Upper lobe of left lung (tissue), 6 donors: ENCODE measurements at places on chromosomes 11 and 22.

DNA sequence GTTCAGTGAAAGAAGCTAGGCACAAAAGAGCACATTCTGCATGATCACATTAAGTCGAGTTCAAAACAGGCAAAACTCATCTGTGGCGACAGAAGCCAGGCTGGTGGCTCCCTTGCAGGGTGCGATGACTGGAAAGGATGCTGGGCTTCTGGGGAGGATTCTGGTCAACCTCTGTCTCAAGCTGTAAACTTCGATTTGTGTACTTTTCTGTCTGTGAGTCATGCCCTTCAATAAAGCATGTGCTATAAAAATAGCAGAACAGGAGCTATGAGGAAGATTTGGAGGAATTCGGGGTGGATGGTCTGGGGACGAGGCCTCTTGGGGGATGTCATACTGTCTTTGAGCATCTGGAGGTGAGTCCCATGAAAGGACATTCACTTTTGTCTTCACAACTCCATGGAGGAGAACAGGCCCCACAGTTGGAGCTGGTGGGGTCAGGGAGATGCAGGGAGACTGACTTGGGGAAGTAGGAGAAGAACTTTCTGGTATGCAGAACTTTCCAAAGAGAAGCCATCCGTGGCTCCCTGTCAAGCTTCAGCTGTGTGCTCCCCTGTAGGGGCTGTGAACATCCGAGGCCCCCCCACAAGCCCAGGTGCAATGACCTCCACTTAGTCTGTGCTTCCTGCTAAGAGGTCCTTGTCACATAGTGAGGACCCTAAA is 77.8 kb upstream of the LINC01488 start:
- H3K4me3 ChIP-seq, result no peak overlapping the region
- H3K36me3 ChIP-seq, result no peaks in the 10 kb centered on the region
- H3K27ac ChIP-seq, result no peak overlapping the region
- DNase-seq, result no peak
- H3K27me3 ChIP-seq, result no peaks in the 10 kb centered on the region
- no peaks in the 10 kb centered on the region for H3K4me1 ChIP-seq

GRCh38 chr11:36455658-36456111 is 54.4 kb downstream of the TRAF6 start:
- H3K4me3 ChIP-seq, result no peak overlapping the region
- H3K36me3 ChIP-seq, result no peaks in the 10 kb centered on the region
- H3K4me1 ChIP-seq, result peaks cover 15% of the 10 kb centered on the region
- peak overlapping the region; percentile 77 for H3K27ac ChIP-seq

GRCh38 chr22:36405221-36405661 is 17.5 kb upstream of the MYH9 start:
- H3K4me1 ChIP-seq, result peaks cover 42% of the 10 kb centered on the region
- DNase-seq, result no peak
- no peaks in the 10 kb centered on the region for H3K36me3 ChIP-seq
- no peak overlapping the region for H3K4me3 ChIP-seq
- peak overlapping the region; percentile 79 for H3K27ac ChIP-seq

DNA sequence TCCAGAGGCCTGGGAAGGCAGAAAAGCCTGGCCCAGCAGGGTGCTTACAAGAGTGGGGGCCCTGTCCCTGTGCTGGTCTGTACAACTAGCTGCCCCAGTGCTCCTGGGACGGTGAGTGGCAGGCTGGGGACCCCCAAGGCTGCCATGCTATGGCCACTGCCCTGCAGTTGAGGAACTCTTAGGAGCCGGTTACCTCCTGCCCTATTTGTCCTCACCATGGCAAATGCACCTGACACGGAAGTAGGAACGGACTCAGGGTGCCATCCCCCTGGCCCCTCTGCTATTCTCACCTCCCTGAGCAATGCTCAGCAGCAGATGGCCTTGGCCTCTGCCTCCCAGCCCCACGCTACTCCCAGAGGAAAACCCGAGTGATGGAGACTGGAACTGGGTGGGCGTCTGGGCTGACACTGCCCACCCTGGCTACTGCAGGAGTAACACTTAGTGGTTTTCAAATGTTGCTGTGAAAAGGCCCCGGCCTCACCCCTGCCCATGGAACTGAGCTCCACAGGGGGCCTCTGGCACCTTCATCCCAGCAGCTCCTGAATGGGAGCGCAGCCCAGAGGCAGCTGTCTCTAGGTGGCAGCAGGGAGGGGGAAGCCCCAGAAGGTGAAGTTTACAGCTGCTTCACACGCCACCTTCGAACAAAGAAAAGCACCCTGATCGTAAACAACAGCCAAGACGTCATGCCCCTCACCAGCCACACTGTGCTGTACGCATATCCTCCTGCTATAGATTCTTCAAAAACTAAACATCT is 105.3 kb downstream of the CTTN start:
- H3K4me1 ChIP-seq, result no peaks in the 10 kb centered on the region
- H3K4me3 ChIP-seq, result no peak overlapping the region
- no peaks in the 10 kb centered on the region for H3K27me3 ChIP-seq

GRCh38 chr11:103845331-103845730 is 191.1 kb upstream of the DDI1 start:
- no peak for DNase-seq
- no peaks in the 10 kb centered on the region for H3K36me3 ChIP-seq
- no peaks in the 10 kb centered on the region for H3K4me1 ChIP-seq
- no peak overlapping the region for H3K27ac ChIP-seq

DNA sequence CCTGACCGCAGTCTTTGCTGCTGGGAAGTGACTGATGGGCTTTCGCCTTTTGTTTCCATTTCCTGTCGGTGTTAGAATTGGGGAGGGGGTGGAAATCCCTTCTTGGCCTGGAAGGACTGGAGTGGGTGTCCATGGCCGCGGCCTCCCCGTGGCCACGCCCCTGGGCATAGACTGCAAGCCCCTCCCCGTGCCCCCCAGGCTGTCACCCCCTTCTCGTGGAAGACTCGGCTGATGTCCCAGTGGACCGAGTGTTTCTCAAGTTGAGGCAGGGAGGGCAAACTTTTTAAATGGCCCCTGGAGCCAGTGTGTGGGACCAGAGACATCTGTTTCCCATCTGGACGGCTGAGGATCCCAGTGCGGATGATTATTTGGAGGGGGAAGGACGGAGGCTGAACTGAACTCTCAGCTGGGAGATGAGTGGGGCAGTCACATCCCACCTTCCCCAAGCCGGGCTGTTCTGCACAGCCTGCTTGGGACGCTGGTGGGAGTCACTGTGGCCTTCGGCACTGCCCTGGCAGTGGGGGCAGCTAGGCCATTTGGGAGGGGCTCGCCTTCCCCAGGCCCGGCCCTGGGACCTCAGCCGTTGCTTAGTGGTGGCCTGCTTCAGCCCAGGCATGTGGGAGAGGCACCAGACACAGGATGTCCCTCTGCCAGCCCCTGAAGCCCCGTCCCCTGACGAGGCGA is 1.6 kb downstream of the CD81 start:
- H3K4me1 ChIP-seq, result peaks cover 65% of the 10 kb centered on the region
- H3K27ac ChIP-seq, result peak overlapping the region; percentile 98
- H3K36me3 ChIP-seq, result peaks cover 3% of the 10 kb centered on the region
- H3K27me3 ChIP-seq, result no peaks in the 10 kb centered on the region

- DNase-seq, result no peak
- no peaks in the 10 kb centered on the region for H3K36me3 ChIP-seq
- H3K27me3 ChIP-seq, result no peaks in the 10 kb centered on the region
- no peak within 1 kb of the TSS for H3K4me3 ChIP-seq
Observed at GRCh38 chr11:62242021-62242420, at the start of gene SCGB1D2. SCGB1D2 (plus strand) TSS chr11:62242239; CDS start chr11:62242308, 69 bp downstream.

GRCh38 chr11:64788321-64789215 is 10.2 kb upstream of the SF1 start:
- H3K36me3 ChIP-seq, result peaks cover 17% of the 10 kb centered on the region
- no peaks in the 10 kb centered on the region for H3K4me1 ChIP-seq
- no peak overlapping the region for H3K4me3 ChIP-seq
- no peak for DNase-seq
- no peaks in the 10 kb centered on the region for H3K27me3 ChIP-seq
- H3K27ac ChIP-seq, result no peak overlapping the region

DNA sequence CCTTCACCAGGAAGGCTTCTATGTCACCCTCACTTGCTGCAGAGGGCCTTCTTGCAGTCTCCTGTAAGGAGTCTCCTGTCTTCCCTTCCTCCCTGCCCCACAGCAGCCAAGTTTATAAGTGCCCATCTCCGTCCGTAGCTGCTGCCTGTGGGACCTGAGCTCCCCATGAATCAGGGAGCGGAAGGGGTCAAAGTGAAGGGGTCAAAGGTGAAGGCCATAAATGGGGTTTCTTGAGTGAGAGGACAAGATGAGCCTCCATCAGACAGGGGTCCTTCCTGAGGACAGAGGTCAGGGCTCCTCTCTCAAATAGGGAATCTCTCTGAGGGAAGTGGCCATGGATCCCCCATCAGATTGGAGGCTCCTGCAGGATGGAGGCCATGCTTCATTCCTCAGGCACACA is 44.4 kb downstream of the ARRB1 start:
- peaks cover 57% of the 10 kb centered on the region for H3K4me1 ChIP-seq
- no peaks in the 10 kb centered on the region for H3K27me3 ChIP-seq
- no peak for DNase-seq
- peak overlapping the region; percentile 88 for H3K27ac ChIP-seq
- H3K36me3 ChIP-seq, result peaks cover 29% of the 10 kb centered on the region

DNA sequence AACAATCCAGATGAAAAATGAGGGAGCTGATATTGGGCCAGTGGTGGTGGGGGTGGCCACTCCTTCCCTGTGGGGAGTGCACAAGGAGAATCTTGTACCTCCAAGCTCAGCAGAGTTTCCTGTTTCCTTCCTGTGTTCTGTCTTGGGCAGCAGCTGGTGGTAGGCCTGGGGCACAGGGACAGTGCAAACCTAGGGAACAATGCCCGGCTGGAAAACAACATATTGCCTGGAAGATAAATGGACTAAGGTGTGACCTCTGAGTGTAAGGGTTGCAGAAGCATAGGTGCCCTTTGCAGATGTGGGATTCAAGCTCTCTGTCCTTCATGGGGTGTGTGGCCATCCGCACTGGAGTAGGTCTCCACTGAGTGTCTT is 5.8 kb upstream of the JAM3 start:
- peak overlapping the region; percentile 65 for H3K27ac ChIP-seq
- H3K4me1 ChIP-seq, result peaks cover 13% of the 10 kb centered on the region
- H3K27me3 ChIP-seq, result no peaks in the 10 kb centered on the region
- no peak overlapping the region for H3K4me3 ChIP-seq

- peaks cover 3% of the 10 kb centered on the region for H3K4me1 ChIP-seq
- H3K4me3 ChIP-seq, result no peak overlapping the region
- no peaks in the 10 kb centered on the region for H3K27me3 ChIP-seq
Observed at GRCh38 chr11:70899616-70900015, 352.8 kb downstream of the SHANK2 start.

GRCh38 chr11:64292460-64293254 is 1.6 kb downstream of the KCNK4 start:
- H3K27me3 ChIP-seq, result peaks cover 20% of the 10 kb centered on the region
- DNase-seq, result peak; percentile 75
- H3K36me3 ChIP-seq, result no peaks in the 10 kb centered on the region
- peak overlapping the region; percentile 43 for H3K4me3 ChIP-seq
- H3K4me1 ChIP-seq, result peaks cover 23% of the 10 kb centered on the region
- H3K27ac ChIP-seq, result no peak overlapping the region

- no peak for DNase-seq
- no peaks in the 10 kb centered on the region for H3K27me3 ChIP-seq
- H3K27ac ChIP-seq, result no peak overlapping the region
- H3K4me1 ChIP-seq, result no peaks in the 10 kb centered on the region
Observed at GRCh38 chr11:22674470-22675439, 8.3 kb downstream of the GAS2 start.

- no peaks in the 10 kb centered on the region for H3K36me3 ChIP-seq
- DNase-seq, result no peak
- H3K27me3 ChIP-seq, result no peaks in the 10 kb centered on the region
- H3K4me3 ChIP-seq, result no peak overlapping the region
- no peak overlapping the region for H3K27ac ChIP-seq
Observed at GRCh38 chr11:86888164-86889000, 66.8 kb downstream of the FZD4 start.

DNA sequence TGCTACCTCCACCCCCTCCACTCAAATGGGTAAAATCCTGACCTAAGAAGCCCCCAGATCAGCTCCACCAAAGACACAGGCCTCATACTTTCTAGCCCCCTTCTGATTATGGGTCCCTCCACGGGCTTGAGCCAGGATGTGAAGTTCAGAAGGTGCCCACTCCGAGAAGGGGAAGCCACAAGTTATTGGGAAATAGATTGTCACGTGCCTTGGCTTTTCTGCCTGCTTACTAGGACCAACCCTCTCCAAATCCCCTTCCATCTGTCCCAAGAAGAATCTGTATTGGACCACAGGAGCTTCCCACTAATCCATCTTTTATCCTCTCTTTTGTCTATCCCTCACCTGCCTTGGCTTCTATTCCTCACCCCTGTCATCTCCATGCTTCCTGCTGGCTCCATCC is 3.0 kb upstream of the NRGN start:
- H3K4me3 ChIP-seq, result no peak overlapping the region
- DNase-seq, result no peak
- peaks cover 16% of the 10 kb centered on the region for H3K4me1 ChIP-seq
- no peak overlapping the region for H3K27ac ChIP-seq
- no peaks in the 10 kb centered on the region for H3K27me3 ChIP-seq
- no peaks in the 10 kb centered on the region for H3K36me3 ChIP-seq

DNA sequence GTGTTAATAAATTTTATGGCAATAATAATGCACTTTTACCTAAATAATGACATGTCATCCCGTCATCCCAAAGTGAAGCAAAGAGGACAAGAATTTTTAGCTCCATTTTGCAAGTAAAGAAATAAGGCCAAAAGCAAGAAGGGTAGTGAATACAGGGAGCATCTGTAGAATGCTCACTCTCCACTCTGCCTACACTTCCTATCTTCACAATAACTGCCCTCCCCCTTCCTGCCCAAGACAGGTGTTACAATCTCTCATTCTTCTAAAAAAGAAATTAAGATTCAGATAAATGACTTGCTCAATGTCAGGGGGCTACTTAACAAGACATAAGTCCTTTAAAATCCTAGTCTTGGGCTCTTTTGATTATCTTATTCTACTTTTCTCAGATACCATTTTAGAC is 8.9 kb downstream of the RDX start:
- no peak for DNase-seq
- H3K36me3 ChIP-seq, result no peaks in the 10 kb centered on the region
- H3K27ac ChIP-seq, result no peak overlapping the region
- no peaks in the 10 kb centered on the region for H3K27me3 ChIP-seq
- H3K4me1 ChIP-seq, result peaks cover 12% of the 10 kb centered on the region

DNA sequence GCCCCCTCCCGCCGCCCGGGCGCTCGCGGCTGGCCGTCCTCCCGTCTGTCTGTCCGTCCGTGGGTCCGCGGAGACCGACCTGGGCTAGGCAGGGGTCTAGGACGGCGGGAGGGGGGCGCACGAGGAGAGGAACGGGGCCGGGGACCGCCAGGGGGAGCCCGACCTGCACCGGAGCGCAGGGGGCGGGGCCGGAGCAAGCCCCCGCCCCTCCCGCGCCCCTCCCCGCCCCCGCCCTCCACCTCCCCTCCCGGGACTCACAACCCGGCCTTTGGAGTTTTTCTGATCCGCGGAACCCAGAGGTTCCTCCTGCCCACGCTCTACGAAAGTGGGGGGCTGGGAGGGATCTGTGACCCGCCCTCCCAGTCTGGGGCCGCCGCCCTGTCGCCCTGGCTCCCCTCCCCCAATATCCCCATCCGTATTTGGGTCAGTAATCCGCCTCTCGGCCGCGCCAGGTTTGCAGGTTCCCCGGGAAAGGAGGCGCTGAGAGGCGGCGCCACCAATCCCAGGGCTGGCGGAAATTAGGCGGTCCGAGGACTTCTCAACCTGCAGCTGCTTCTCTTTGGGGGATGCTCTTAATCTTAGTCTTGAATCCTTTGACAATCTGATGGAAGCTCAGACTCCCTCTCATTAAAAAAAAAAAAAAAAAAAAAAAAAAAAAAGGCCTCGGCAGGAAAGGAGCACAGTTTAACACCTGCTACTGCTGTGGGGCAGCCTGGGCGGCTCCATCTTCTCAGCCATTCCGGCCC is 925 bp upstream of the KCNJ11 start:
- DNase-seq, result peak; percentile 80
- H3K27ac ChIP-seq, result no peak overlapping the region
- peak overlapping the region; percentile 30 for H3K4me3 ChIP-seq
